Activated CD8-positive, alpha-beta T cell treated with anti-CD3 and anti-CD28 coated beads for 36 hours (primary cell): ENCODE measurements at places on chromosomes 13 and 19.

DNA sequence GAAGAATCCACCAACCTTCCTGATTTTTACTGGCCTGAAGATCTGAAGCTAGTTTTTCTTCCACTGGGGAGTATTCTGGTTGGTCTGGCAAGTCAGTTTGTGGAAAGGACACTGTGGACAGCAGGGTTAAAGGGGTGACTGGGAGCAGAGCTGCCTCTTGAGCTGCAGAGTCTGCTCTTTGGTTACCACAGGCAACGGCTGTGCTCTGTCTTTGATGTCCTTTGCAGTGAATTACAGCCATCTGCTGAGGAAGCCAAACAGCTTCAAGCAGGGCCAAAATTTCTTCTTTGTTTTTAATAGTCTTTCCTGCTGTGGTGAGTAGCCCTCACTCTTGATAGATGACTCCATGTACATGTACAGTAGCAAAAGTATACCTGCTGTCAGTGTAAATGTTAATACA lies 75.7 kb downstream of the ZNF100 start:
- H3K4me3 ChIP-seq = no peak overlapping the region
- no peaks in the 10 kb centered on the region for H3K36me3 ChIP-seq
- H3K4me1 ChIP-seq = no peaks in the 10 kb centered on the region
- DNase-seq = no peak
- H3K27ac ChIP-seq = no peak overlapping the region
- no peaks in the 10 kb centered on the region for H3K27me3 ChIP-seq

GRCh38 chr19:44807162-44807561 lies 1.7 kb upstream of the BCAM start:
- H3K4me1 ChIP-seq = no peaks in the 10 kb centered on the region
- H3K27me3 ChIP-seq = peaks cover 22% of the 10 kb centered on the region
- no peak for DNase-seq
- no peak overlapping the region for H3K4me3 ChIP-seq
- no peak overlapping the region for H3K27ac ChIP-seq
- H3K36me3 ChIP-seq = no peaks in the 10 kb centered on the region

GRCh38 chr13:26255115-26255514 lies 1.2 kb downstream of the CDK8 start:
- no peaks in the 10 kb centered on the region for H3K27me3 ChIP-seq
- H3K27ac ChIP-seq = peak overlapping the region; percentile 82
- peak overlapping the region; percentile 83 for H3K4me3 ChIP-seq
- H3K36me3 ChIP-seq = no peaks in the 10 kb centered on the region

- H3K4me1 ChIP-seq = peaks cover 5% of the 10 kb centered on the region
- no peak overlapping the region for H3K4me3 ChIP-seq
- DNase-seq = no peak
Observed at GRCh38 chr19:1566392-1567115, 1.6 kb downstream of the MEX3D start.

DNA sequence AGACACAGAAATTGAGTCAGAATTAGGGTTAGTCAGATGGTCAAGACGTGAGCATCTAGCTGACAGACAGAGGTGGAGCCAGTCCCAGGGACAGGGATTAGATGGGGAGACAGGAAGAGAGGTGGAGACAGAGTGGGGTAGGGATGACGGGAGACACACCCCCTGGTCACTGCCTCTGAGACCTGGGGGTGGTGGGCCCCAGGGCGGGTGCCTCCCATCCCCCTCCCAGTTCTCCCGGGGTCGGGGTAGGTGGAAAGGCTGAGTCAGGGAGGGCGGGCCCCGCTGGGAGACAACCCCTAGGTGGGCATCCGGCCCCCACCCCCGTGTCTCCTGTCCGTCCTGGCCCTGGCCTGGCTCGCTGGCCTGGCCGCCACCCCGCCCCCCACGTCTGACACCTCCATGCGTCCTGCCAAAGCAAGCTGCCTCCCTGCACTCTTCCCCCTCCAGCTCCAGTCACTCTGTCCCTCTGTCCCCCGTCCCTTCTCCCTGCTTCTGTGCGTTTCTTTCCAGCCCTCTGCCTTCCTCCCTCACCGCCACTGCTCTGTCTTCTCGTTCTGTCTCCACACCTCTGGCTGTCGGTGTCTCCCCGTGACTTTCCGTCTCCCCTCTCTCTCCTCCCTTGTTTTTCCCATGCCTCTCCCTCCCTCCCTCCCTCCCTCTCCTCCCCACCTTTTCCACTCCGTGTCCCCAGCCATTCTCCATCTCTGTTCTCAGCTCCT lies 15.1 kb downstream of the CCDC97 start:
- no peaks in the 10 kb centered on the region for H3K27me3 ChIP-seq
- H3K27ac ChIP-seq = peak overlapping the region; percentile 80
- peaks cover 47% of the 10 kb centered on the region for H3K36me3 ChIP-seq
- no peak for DNase-seq

- H3K36me3 ChIP-seq = no peaks in the 10 kb centered on the region
- H3K4me1 ChIP-seq = peaks cover 8% of the 10 kb centered on the region
- no peaks in the 10 kb centered on the region for H3K27me3 ChIP-seq
- H3K4me3 ChIP-seq = no peak overlapping the region
Observed at GRCh38 chr19:48292798-48293197, 22.9 kb downstream of the ZNF114 start.

- no peak overlapping the region for H3K4me3 ChIP-seq
- DNase-seq = no peak
- H3K27ac ChIP-seq = no peak overlapping the region
- H3K36me3 ChIP-seq = no peaks in the 10 kb centered on the region
Observed at GRCh38 chr13:22276616-22277015, 605.7 kb downstream of the FGF9 start.

- no peaks in the 10 kb centered on the region for H3K27me3 ChIP-seq
- no peak for DNase-seq
- no peaks in the 10 kb centered on the region for H3K36me3 ChIP-seq
- no peaks in the 10 kb centered on the region for H3K4me1 ChIP-seq
- no peak overlapping the region for H3K4me3 ChIP-seq
Observed at GRCh38 chr13:66774046-66774445, 456.1 kb downstream of the PCDH9 start.

GRCh38 chr19:4429771-4430171 lies 27.3 kb downstream of the CHAF1A start:
- no peak for DNase-seq
- no peaks in the 10 kb centered on the region for H3K4me1 ChIP-seq
- H3K27me3 ChIP-seq = no peaks in the 10 kb centered on the region
- peaks cover 61% of the 10 kb centered on the region for H3K36me3 ChIP-seq

DNA sequence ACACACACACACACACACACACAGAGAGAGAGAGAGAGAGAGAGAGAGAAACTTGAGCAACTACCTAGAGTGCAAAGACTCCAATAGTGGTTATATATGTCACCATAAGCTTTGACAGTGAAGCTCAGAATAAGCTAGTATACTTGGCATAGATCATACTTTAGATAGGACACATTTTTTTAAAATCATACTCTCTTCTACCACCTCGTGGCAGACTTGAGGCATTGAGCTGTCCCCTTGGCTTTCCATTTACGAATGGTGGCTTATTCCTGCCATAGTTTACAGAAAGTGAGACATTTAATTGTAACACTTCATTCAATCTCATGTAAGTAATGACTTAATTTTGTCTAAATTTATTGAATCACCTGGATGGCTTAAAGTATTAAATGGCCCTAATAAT lies 108.2 kb downstream of the EDNRB start:
- no peak for DNase-seq
- peaks cover 6% of the 10 kb centered on the region for H3K27me3 ChIP-seq
- no peaks in the 10 kb centered on the region for H3K36me3 ChIP-seq
- H3K4me3 ChIP-seq = no peak overlapping the region
- no peaks in the 10 kb centered on the region for H3K4me1 ChIP-seq

- H3K27me3 ChIP-seq = no peaks in the 10 kb centered on the region
- H3K27ac ChIP-seq = no peak overlapping the region
- no peak overlapping the region for H3K4me3 ChIP-seq
- no peaks in the 10 kb centered on the region for H3K4me1 ChIP-seq
Observed at GRCh38 chr19:51916167-51916566, 11.1 kb upstream of the ZNF613 start.

GRCh38 chr19:10976131-10976892 lies 15.5 kb downstream of the SMARCA4 start:
- H3K27ac ChIP-seq = no peak overlapping the region
- peaks cover 5% of the 10 kb centered on the region for H3K36me3 ChIP-seq
- H3K4me1 ChIP-seq = peaks cover 42% of the 10 kb centered on the region
- DNase-seq = no peak

DNA sequence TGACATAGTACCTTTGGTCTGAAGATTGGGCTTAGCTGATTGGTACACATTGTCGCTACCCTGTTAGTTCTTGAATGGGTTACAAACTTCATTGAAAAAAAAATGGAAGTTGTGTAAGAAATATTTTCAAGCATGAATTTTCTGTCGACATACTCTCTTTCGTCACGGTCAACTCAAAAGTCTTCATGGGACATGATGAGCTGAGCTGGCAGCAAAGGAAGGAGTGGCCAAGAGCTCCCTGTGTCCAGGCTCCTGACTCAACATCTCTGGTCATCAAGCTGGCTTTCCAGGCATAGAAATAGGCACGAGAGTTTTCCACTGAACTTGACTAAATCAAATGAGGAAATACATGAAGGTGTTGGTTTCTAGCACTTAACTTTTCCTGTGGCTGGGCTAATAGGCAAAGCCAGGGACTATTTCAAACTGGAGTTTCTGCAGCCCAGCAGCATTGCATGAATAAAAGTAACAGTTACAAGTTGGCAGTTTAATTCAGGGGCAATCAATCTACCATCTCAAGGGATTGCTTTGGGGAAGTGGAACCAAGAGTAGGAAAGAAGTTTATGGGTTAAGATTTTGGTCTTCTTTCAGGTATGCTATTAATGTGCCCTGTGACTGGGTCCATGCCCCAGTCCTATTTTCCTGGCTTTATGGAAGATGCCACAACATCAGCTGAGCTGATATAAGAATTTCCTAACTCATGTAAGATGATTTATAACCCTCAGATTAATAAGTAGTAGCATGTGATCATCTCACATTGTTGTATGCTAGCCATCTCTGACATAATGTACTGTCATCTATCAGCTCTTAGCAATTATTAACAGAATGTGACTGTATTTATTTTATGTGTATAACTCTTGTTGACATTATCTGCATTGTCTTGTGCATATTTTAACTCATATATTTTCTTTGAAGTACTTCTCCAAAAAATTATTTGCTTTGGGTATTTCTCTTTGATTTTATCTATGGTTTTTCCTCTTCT lies 385.8 kb downstream of the DLEU7 start:
- no peak overlapping the region for H3K27ac ChIP-seq
- no peaks in the 10 kb centered on the region for H3K36me3 ChIP-seq
- no peak overlapping the region for H3K4me3 ChIP-seq
- H3K4me1 ChIP-seq = no peaks in the 10 kb centered on the region
- no peak for DNase-seq

- no peaks in the 10 kb centered on the region for H3K27me3 ChIP-seq
- no peaks in the 10 kb centered on the region for H3K4me1 ChIP-seq
- no peaks in the 10 kb centered on the region for H3K36me3 ChIP-seq
- H3K4me3 ChIP-seq = no peak overlapping the region
- no peak for DNase-seq
Observed at GRCh38 chr19:3944018-3944721, 11.3 kb downstream of the NMRK2 start.

DNA sequence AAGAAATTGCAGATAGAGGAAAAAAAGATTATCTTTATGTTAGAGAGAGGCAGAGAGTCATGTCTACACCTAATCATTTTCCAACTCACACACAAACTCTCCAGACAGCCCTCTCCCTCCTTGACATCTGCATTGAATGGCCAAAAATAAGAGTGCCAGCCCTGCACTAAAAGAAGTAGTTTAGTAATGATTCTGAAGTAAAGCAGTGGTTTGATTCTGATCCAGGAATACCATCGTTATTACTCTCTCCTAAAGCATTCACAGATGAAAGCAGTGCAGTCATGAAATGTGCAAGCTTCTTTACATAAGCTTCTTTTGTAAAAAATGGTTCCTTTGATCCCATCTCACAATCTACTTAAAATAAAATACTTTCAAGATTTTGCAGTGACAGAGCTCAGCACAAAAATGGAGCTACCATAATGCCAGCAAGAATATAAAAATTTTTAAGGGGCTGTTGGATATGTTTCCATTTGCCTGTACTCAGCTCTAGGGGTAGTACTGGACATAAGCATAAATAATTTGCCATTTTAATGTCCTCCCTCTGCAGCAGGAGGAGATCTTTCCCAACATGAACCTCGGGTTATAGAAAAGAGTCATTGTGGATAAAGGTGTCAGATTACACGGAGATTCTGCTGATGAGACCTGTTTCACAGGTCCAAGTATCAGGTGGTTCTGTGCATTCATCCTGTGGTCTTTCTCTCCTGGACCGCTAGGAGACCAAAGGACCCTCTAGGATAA lies 406.3 kb downstream of the DCT start:
- H3K36me3 ChIP-seq = no peaks in the 10 kb centered on the region
- H3K4me1 ChIP-seq = no peaks in the 10 kb centered on the region
- H3K4me3 ChIP-seq = no peak overlapping the region
- DNase-seq = no peak

DNA sequence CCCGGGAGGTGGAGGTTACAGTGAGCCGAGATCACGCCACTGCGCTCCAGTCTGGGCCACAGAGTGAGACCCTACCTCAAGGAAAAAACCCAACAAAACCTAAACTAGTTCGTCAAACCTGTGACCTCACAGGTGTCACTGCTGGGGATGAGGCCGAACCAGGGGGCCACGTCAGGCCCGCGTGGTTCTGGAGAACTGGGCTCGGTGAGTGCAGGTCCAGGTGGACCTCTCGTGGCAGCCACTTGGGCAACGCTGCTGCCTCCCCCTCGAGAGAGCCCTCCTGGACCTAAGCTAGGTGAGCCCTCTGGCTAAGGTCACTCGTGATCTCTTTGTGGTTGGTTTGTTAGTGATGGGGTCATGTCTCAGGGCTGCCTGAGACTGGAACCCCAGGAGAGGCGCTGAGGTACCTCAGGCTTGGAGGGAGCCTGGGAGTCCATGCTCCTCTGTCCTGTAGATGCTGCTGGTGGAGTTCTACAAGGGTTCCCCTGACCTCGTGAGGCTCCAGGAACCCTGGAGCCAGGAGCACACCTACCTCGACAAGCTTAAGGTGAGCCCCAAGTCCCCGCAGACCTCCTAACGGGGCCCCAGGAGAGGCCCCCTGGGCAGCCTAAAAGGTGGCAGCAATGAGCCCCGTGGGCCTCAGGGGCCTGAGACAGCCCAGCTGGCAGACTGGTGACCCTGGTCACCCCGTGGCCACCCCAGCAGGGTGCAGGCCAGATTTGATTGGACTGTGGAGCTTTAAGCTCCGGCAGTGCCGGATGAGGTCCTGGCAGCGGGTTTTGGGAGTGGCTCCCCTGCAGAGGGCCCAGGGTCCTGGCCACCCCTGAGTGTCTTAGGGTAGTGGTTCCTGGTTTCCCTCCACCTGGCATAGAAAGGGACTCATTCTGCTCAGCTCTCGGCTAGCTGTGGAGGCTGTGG lies 15.6 kb downstream of the MPND start:
- peaks cover 4% of the 10 kb centered on the region for H3K36me3 ChIP-seq
- DNase-seq = no peak
- H3K4me1 ChIP-seq = no peaks in the 10 kb centered on the region
- H3K27me3 ChIP-seq = no peaks in the 10 kb centered on the region
- no peak overlapping the region for H3K4me3 ChIP-seq

DNA sequence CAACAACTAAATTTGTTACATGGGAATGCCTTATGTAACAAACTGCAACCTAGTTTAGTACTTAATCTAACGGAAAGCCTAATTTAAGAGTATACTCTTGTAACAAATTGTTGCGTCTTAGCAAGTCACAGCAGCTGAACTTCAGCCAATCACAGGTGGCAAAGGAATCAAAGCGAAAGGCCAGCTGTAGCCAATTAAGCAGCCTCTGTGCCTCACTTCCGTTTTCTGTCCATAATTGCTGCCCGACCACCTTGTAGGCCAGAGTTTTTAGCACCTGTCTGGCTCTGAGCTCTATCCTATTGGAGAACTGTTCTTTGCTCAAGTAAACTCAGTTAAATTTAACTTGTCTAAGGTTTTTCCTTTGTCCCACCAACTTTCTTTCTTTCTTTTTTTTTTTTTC lies 18.1 kb upstream of the HSPH1 start:
- no peaks in the 10 kb centered on the region for H3K36me3 ChIP-seq
- H3K4me3 ChIP-seq = no peak overlapping the region
- no peak for DNase-seq
- H3K4me1 ChIP-seq = peaks cover 4% of the 10 kb centered on the region
